Lung (tissue), 17 donors: ENCODE measurements at places on chromosomes 1 and 21. TPM values are rescaled to one million over a fixed set of nuclear protein-coding genes. Genes with fewer than 3 reads are reported as not detected.

The TMOD4 gene
- polyA plus RNA-seq, result 0.18 TPM

The TTC39A gene
- 32.6 TPM for polyA plus RNA-seq

The DUSP23 gene
- 145 TPM for polyA plus RNA-seq

The TSPEAR gene
- 0.02 TPM for polyA plus RNA-seq

The EFHD2 gene
- 73.6 TPM for polyA plus RNA-seq

The MPL gene
- 0.23 TPM for polyA plus RNA-seq

The CCDC27 gene
- polyA plus RNA-seq, result not detected

The HIVEP3 gene
- 7.0 TPM for polyA plus RNA-seq

The ARHGAP29 gene
- polyA plus RNA-seq, result 13.3 TPM
